Cardiac septum (tissue), 1 donor: ENCODE measurements at places on chromosomes 1 and 21. TPM values are rescaled to one million over a fixed set of nuclear protein-coding genes. Genes with fewer than 3 reads are reported as not detected.

GRCh38 chr1:212359794-212360479 lies 54.7 kb downstream of the PACC1 start:
- no peak for DNase-seq

The CHIA gene
- not detected for total RNA-seq

DNA sequence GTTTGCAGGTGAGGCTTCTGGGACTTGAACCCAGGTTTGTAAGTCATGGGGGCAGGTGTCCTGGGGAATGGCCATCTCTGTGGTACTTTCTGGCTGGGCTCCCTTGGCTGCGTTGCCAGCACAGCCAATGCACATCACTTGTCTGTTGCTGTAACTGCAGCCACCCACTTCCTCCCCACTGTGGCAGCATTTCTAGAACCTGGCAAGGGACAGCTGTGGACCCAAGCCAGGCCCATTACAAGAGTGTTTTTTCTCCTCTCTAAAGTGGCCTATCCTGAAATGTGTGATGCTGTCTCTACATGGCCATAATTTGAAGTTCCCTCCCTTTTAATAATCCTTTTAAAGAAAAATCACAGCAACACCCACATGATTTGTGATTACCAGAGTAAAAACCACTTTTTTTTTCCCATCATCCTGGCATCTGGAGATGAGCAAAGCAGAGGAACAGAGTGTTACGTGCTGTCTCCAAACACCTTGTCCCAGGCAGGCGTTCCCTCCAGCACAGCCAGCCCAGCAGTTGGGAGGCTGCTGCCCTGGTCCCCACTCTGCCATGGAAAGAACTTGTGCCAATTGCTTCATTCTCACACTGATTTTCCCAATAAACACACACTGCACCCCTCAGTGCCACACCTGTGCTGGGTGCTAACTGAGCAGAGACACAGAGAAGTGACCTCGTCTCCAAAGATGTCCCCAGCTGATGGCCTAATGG lies 360.6 kb upstream of the USP24 start:
- no peak for DNase-seq

The LIPI gene
- total RNA-seq = not detected

The SPATA17 gene
- total RNA-seq = 0.78 TPM

The RAP1GAP gene
- 2.7 TPM for total RNA-seq

DNA sequence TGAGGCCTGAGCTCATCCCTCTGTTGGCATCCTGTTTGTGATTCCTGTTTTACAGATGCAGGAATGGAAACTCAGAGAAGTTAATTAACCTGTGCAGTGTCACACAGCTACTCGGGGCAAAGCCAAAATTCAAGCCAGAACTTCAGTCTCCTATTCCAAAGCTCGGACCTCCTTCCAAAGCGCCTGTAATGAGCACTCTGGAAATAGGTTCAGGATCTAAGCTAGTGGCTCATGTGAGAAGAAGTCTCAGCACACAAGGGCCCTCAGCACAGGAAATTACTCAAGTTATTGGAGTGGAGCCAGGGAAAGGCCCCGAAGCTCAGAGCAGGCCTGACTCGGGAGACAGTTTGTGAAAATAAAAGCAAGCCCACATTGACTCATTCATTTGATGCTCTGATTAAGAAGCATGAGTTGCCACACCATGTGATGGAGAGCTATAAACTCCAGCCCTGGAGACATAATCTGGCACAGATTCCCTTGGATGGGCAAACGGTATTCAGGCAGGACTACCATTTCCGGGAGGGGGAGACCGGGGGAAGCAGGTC lies 50.6 kb upstream of the LYST start:
- peak; percentile 86 for DNase-seq

The PERM1 gene
- 50.1 TPM for total RNA-seq

- no peak for DNase-seq
Measured at GRCh38 chr1:186904361-186904760, 75.6 kb downstream of the PLA2G4A start.

The KTI12 gene
- 3.9 TPM for total RNA-seq

- no peak for DNase-seq
Measured at GRCh38 chr1:59570524-59570923, 244.2 kb upstream of the HOOK1 start.

DNA sequence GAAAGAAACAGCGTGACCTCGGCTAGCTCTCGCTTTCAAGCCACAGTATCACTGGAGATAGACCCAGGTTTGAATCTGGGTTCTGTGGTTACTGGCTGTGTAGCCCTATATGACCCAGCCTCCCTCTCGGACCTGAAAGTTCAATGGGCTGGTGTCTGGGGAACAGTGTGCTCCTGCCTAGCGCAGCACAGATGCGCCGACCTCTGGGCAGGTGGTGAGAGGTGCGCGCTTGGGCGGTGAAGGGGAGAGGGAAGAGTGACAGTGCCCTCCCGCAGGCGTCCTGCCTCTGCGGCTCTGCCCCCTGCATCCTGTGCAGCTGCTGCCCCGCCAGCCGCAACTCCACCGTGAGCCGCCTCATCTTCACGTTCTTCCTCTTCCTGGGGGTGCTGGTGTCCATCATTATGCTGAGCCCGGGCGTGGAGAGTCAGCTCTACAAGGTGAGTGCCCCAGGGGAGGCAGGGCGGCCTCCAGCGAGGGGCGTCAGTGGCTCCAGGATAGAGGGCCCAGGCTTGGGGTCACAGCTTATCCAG lies 10.5 kb downstream of the SERINC2 start:
- DNase-seq = no peak
